ENCODE measurements at places on chromosomes 11 and 22.

- H3K4me3 ChIP-seq: no peak overlapping the region
- peaks cover 38% of the 10 kb centered on the region for H3K36me3 ChIP-seq
- no peaks in the 10 kb centered on the region for H3K27me3 ChIP-seq
- DNase-seq: no peak
These were observed 6.4 kb upstream of the TSSC4 start for GRCh38 chr11:2393941-2394817.

DNA sequence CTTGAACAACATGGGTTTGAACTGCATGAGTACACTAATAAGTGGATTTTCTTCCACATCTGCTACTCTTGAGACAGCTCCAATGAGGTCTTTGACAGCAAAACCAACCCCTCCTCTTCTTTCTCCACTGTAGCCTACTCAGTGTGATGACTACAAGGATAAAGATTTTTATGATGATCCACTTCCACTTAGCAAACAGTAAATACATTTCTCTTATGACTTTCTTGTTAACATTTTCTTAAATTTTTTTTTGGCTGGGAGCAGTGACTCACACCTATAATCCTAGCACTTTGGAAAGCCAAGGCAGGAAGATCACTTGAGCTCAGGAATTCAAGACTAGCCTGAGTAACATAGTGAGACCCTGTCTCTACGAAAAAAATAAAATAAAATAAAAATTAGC, 9.9 kb upstream of the EIF4G2 start:
- no peak for DNase-seq
- no peak overlapping the region for H3K4me3 ChIP-seq
- H3K4me1 ChIP-seq: no peaks in the 10 kb centered on the region
- H3K27me3 ChIP-seq: no peaks in the 10 kb centered on the region
- H3K27ac ChIP-seq: no peak overlapping the region
- no peaks in the 10 kb centered on the region for H3K36me3 ChIP-seq

GRCh38 chr11:2928605-2929530, at the start of gene PHLDA2:
Gene PHLDA2, minus strand, starts transcription at chr11:2929420. Its CDS starts 56 bp downstream, at chr11:2929364.
- H3K36me3 ChIP-seq: no peaks in the 10 kb centered on the region
- H3K27me3 ChIP-seq: peaks cover 31% of the 10 kb centered on the region
- DNase-seq: peak; percentile 82
- H3K27ac ChIP-seq: no peak within 1 kb of the TSS
- peaks cover 49% of the 10 kb centered on the region for H3K4me1 ChIP-seq
- H3K4me3 ChIP-seq: peak within 1 kb of the TSS; percentile 19

GRCh38 chr11:68827733-68828132, 14.0 kb downstream of the CPT1A start:
- no peak overlapping the region for H3K27ac ChIP-seq
- DNase-seq: no peak
- H3K4me3 ChIP-seq: no peak overlapping the region
- peaks cover 34% of the 10 kb centered on the region for H3K4me1 ChIP-seq
- no peaks in the 10 kb centered on the region for H3K27me3 ChIP-seq
- no peaks in the 10 kb centered on the region for H3K36me3 ChIP-seq

- H3K27ac ChIP-seq: no peak overlapping the region
- no peak for DNase-seq
- no peaks in the 10 kb centered on the region for H3K27me3 ChIP-seq
These were observed 34.7 kb downstream of the ALX4 start for GRCh38 chr11:44275241-44275640.

- no peak overlapping the region for H3K27ac ChIP-seq
- H3K4me1 ChIP-seq: no peaks in the 10 kb centered on the region
- peaks cover 68% of the 10 kb centered on the region for H3K36me3 ChIP-seq
- DNase-seq: no peak
These were observed 34.4 kb downstream of the HIRA start for GRCh38 chr22:19396934-19397733.

DNA sequence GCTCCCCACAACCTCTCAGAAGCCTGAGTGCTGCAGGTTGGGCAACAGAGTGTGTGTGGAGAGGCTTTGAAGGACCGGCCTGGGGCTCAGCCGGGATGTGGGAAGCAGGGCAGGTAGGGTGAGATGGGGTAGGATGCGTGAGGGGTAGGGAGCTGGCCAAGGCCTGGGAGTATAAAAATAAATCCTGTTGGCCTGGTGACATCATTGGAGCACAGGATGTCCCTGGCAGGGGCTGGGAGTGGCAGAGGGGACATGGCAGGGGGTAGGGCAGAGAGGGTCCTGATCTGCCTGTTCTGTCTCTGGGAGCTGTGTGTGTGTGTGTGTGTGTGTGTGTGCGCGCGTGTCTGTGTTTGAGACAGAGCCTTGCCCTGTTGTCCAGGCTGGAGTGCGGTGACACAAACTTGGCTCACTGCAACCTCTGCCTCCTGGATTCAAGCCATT, 28.6 kb downstream of the TEF start:
- H3K4me1 ChIP-seq: peaks cover 31% of the 10 kb centered on the region
- no peaks in the 10 kb centered on the region for H3K36me3 ChIP-seq
- no peak for DNase-seq
- H3K27me3 ChIP-seq: no peaks in the 10 kb centered on the region
- peak overlapping the region; percentile 9 for H3K27ac ChIP-seq
